ENCODE measurements at places on chromosomes 12 and 14. TPM values are rescaled to one million over a fixed set of nuclear protein-coding genes. Genes with fewer than 3 reads are reported as not detected.

GRCh38 chr14:103282932-103283331 is 51.1 kb upstream of the EIF5 start:
- no peak for DNase-seq
- no peak overlapping the region for H3K27ac ChIP-seq
- H3K4me3 ChIP-seq: no peak overlapping the region

DNA sequence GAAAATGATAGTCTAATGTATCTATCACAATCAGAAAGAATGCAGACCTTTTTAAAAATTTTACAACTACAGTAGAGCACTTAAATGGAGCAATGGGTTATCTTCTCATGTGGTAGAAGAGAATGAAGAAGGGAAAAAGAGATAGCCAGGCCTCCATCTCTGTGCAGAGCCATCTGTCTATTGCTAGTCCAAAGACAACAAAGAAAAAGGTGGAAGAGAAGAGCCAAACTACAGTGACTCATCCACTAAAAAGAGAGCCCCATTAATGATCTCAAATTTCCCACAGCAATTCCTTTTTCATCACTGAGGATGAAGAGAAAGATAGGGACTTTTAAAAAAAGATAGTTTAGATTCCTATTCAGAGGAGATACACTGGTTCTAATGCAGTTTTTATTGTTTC is 232.9 kb downstream of the ATXN7L3B start:
- no peak overlapping the region for H3K4me3 ChIP-seq
- H3K36me3 ChIP-seq: no peaks in the 10 kb centered on the region
- no peaks in the 10 kb centered on the region for H3K4me1 ChIP-seq
- H3K27me3 ChIP-seq: no peaks in the 10 kb centered on the region
- no peak for DNase-seq

DNA sequence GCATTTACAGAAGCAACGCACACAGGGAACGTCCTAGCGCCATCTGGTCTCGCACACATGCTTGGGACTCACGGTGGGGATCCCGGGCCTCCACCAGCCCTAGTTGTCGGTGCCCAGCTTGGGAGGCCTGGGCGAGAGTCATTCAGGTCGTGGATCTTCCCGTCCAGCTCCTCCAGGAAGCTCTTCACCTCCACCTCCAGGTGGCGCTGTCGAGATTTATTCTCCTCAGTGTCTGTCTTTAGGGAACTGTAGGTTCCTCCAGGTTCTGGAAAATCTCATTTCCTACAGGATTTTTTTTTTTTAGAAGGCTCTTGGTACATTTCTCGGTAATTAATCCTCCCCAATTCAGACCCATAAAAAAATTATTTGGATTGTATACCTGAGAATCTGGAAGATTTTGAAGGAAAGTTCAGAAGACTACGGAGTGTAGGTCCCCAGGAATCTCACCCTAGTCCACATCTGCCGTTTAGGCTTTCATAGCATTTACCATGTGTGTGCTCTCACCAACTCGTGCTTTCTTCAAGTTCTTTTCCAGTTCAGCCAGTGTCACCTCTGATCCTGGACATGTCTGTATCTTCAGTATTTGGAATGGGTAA is 910.0 kb downstream of the TMEM121 start:
- H3K4me1 ChIP-seq: no peaks in the 10 kb centered on the region
- H3K27me3 ChIP-seq: no peaks in the 10 kb centered on the region
- DNase-seq: no peak
- no peak overlapping the region for H3K4me3 ChIP-seq
- H3K36me3 ChIP-seq: no peaks in the 10 kb centered on the region

Gene SLC25A47
- not detected for total RNA-seq

Gene E2F7
- total RNA-seq: not detected

DNA sequence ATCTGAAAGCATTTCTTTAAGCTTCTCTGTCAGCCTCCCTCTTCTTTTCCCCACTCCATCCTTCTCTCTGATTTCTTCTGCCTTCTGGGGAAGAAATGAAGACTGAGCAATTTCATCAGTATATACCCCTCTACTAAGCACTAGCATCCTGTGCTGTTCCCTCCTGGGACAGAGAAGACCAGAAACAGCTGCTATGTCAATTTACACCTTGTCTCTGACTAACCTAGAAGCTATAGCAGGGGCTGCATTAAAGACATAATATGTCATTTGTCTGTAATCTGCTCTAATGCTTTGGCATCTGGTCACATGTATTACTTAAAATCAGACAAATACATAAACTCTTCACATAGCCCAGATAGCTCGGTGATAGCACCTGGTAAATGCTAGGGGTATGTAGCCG is 296.9 kb downstream of the PAWR start:
- no peak overlapping the region for H3K4me3 ChIP-seq
- no peak overlapping the region for H3K27ac ChIP-seq
- H3K27me3 ChIP-seq: no peaks in the 10 kb centered on the region
- no peaks in the 10 kb centered on the region for H3K4me1 ChIP-seq
- no peak for DNase-seq
